Prostate gland (tissue), 2 donors: ENCODE measurements at places on chromosomes 13 and 19.

DNA sequence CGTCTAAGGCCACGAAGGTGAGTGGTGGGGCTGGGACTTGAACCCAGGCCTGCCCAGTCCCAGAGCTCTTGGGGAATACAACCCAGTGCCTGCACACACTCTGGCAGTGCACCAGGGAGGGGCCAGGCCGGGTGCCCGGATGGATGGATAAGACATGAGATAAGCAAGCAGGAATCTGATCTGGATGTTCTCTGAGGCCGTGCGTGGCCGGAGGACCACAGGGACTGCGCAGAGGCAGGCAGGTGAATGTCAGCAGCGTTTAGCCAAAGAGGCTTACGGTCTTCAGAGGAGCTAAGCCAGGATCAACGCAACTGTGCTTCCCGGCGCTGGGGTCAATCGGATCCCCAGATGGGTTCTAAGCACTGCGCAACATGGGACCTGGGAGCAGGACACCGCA lies 1.5 kb downstream of the ZNF787 start:
- peak overlapping the region; percentile 92 for H3K27ac ChIP-seq
- H3K27me3 ChIP-seq, result no peaks in the 10 kb centered on the region
- no peaks in the 10 kb centered on the region for H3K36me3 ChIP-seq

GRCh38 chr19:31214086-31214485 lies 135.2 kb downstream of the TSHZ3 start:
- peak; percentile 38 for DNase-seq
- H3K27ac ChIP-seq, result no peak overlapping the region
- no peaks in the 10 kb centered on the region for H3K36me3 ChIP-seq
- H3K27me3 ChIP-seq, result no peaks in the 10 kb centered on the region

GRCh38 chr19:38265213-38265861 lies 964 bp downstream of the SPINT2 start:
- no peak for DNase-seq
- peak overlapping the region; percentile 81 for H3K4me3 ChIP-seq
- H3K36me3 ChIP-seq, result no peaks in the 10 kb centered on the region
- peak overlapping the region; percentile 92 for H3K27ac ChIP-seq
- H3K4me1 ChIP-seq, result peaks cover 5% of the 10 kb centered on the region

- no peaks in the 10 kb centered on the region for H3K27me3 ChIP-seq
- H3K4me1 ChIP-seq, result no peaks in the 10 kb centered on the region
- H3K27ac ChIP-seq, result no peak overlapping the region
- H3K36me3 ChIP-seq, result no peaks in the 10 kb centered on the region
- DNase-seq, result no peak
These were observed 15.2 kb upstream of the SLC10A2 start for GRCh38 chr13:103081435-103081834.

DNA sequence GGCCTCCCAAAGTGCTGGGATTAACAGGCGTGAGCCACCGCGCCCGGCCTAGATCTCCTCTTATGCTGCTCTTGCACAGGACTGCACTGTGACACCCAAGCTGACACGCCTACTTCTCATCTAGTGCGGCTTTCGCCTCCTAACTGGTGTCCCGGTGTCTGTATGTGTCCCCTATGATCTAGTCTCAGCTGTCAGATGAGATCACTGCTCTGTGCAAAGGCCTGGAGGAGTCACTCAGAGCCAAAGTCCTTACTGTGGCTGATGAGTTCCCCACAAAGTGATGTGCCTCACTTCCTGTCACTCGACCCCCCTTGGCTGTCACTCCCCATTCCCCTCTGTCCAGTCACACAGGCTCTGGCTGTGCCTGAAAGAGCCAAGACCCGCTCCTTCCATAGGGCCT lies 2.5 kb downstream of the ZNF556 start:
- no peaks in the 10 kb centered on the region for H3K4me1 ChIP-seq
- no peak for DNase-seq
- no peaks in the 10 kb centered on the region for H3K27me3 ChIP-seq
- no peak overlapping the region for H3K27ac ChIP-seq
- H3K4me3 ChIP-seq, result no peak overlapping the region

DNA sequence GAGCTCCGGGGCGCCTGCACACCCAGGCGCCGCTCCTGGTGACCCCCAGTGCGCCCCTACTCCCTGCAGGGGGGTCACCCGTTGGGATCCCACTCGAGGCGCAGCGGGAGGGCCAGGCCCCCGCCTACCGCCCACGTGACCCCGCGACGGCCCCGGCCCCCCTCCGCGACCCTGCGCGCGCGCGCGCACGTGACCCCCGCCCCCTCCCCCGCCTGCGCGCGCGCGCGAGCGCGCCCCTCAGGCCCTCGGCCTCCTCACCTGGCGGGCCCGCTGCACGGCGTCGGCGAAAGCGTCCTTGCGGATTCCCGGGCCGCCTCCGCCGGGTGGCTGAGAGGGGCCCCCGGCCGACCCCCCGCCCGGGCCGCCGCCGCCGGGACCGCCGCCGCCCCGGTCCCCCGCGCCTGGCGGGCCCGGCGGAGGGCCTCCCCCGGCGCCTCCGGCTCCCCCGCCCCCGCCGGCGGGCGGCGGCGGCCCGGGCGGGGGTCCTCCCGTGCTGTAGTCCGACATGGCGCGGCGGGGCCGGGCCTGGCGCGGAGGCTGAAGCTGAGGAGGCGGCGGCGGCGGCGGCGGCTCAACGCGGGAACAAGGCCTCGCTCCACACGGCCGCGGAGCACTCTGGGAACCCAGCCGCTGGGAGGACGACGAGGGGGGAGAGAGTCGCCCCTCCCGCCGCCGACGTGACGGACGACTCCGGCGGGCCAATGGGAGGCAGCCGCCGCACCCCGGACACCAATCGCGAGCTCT lies at the start of gene KHSRP:
KHSRP (minus strand) TSS at position 617 of the 744 bp plus-strand sequence; CDS start at position 507, 110 bp downstream.
- peaks cover 11% of the 10 kb centered on the region for H3K36me3 ChIP-seq
- H3K27me3 ChIP-seq, result no peaks in the 10 kb centered on the region
- H3K4me3 ChIP-seq, result peak within 1 kb of the TSS; percentile 73
- H3K27ac ChIP-seq, result peak within 1 kb of the TSS; percentile 73
- H3K4me1 ChIP-seq, result peaks cover 5% of the 10 kb centered on the region

- H3K4me3 ChIP-seq, result no peak overlapping the region
- no peaks in the 10 kb centered on the region for H3K36me3 ChIP-seq
- H3K4me1 ChIP-seq, result peaks cover 10% of the 10 kb centered on the region
- DNase-seq, result peak; percentile 76
- no peaks in the 10 kb centered on the region for H3K27me3 ChIP-seq
These were observed 11.7 kb downstream of the BCKDHA start for GRCh38 chr19:41409288-41409687.

- peaks cover 6% of the 10 kb centered on the region for H3K4me1 ChIP-seq
- H3K4me3 ChIP-seq, result no peak overlapping the region
- no peaks in the 10 kb centered on the region for H3K36me3 ChIP-seq
- peaks cover 16% of the 10 kb centered on the region for H3K27me3 ChIP-seq
These were observed 4.2 kb downstream of the PDE4C start for GRCh38 chr19:18221815-18222725.

GRCh38 chr13:76350399-76350798 lies 535.8 kb downstream of the KCTD12 start:
- no peak overlapping the region for H3K4me3 ChIP-seq
- H3K27ac ChIP-seq, result no peak overlapping the region
- H3K36me3 ChIP-seq, result no peaks in the 10 kb centered on the region
- H3K27me3 ChIP-seq, result no peaks in the 10 kb centered on the region
- no peak for DNase-seq

GRCh38 chr19:10580979-10581631 lies 6.0 kb downstream of the AP1M2 start:
- no peaks in the 10 kb centered on the region for H3K4me1 ChIP-seq
- DNase-seq, result peak; percentile 85

DNA sequence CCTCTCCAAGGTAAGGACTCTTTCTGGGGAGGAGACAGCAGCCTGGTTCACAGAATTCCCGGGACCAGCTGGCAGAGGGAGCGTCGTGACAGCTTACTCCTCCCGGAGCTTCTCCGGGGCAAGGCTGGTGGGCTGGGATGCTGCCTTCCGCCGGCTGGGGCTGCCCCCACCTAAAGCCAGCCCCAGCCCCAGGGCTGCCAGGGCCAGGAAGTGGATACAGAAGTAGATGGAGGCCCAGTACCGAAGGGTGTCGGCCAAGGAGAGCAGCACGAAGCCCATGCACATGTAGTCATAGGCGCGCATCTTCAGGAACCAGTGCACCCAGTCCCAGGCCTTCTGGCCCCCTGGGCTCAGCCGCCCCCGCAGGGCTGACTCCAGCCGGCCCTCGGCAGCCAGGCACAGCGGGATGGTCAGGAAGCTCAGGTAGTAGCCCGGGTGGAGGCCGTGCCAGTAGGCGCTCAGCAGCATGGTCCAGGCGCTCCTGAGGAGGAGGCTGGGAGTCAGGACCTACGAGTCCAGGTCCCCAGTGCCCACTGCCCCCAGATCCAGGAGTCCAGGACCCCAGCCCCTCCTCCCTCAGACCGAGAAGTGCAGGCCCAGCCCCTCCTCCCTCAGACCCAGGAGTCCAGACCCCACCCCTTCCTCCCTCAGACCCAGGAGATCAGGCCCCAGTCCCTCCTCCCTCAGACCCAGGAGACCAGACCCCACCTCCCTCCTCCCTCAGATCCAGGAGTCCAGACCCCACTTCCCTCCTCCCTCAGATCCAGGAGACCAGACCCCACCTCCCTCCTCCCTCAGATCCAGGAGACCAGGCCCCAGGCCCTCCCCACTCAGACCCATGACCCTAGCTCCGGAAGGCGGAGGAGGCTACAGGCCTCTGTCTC lies 1.2 kb upstream of the TMC4 start:
- H3K27me3 ChIP-seq, result no peaks in the 10 kb centered on the region
- H3K4me3 ChIP-seq, result no peak overlapping the region
- DNase-seq, result no peak
- no peaks in the 10 kb centered on the region for H3K4me1 ChIP-seq
- no peaks in the 10 kb centered on the region for H3K36me3 ChIP-seq

DNA sequence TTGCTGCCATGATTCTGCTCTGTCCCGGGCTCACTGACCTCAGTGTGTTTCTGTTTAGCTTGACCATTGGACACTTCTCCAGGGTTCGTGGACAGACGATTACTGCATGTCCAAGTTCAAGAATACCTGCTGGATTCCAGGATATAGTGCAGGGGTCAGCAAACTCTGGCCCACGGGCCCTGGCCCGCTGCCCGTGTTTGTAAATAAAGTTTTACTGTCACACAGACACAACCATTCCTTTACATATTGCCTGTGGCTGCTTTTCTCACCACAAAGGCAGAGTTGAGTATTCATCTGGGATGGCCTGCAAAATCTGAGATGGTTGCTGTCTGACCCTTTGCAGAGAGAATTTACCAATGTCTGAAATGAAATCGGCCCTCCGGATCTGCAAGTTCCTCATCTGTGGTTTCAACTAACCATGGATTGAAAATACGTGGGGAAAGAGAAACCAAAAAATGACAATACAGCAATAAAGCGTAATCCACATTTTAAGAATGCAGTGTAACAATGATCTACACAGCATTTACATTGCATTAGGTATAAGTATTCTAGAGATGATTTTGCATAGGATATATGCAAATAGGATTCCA lies 25.9 kb upstream of the F2RL3 start:
- H3K4me3 ChIP-seq, result no peak overlapping the region
- H3K36me3 ChIP-seq, result peaks cover 4% of the 10 kb centered on the region
- H3K27me3 ChIP-seq, result no peaks in the 10 kb centered on the region
- H3K27ac ChIP-seq, result no peak overlapping the region
- no peak for DNase-seq

- H3K27me3 ChIP-seq, result no peaks in the 10 kb centered on the region
- H3K4me1 ChIP-seq, result peaks cover 7% of the 10 kb centered on the region
- no peaks in the 10 kb centered on the region for H3K36me3 ChIP-seq
- DNase-seq, result no peak
These were observed 2.9 kb downstream of the LDLR start for GRCh38 chr19:11092181-11092538.

DNA sequence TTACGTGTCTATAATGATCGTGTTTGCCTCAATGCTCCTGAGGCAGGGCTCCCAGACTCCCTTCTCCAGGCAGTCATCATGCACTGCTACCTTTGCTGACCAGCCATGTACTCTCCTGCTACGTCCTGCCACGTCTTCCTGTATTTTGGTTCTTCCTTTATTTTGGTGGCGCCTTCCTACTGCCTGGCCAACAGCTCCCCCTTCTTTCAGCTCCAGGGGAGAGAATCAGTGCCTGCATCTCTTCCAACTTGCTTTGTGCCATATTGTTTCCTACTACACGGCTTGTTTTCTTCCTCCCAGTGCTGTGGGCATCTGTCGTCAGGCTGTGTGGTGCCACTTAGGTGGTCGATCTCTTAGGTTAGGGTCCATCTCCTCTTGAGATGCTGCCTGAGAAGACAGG lies 96.2 kb downstream of the FGF9 start:
- DNase-seq, result no peak
- H3K27me3 ChIP-seq, result no peaks in the 10 kb centered on the region
- H3K4me3 ChIP-seq, result no peak overlapping the region
- H3K36me3 ChIP-seq, result no peaks in the 10 kb centered on the region

GRCh38 chr19:29878973-29879654 lies 62.9 kb upstream of the URI1 start:
- peaks cover 12% of the 10 kb centered on the region for H3K27me3 ChIP-seq
- no peak overlapping the region for H3K4me3 ChIP-seq
- H3K4me1 ChIP-seq, result no peaks in the 10 kb centered on the region
- H3K36me3 ChIP-seq, result no peaks in the 10 kb centered on the region
- no peak for DNase-seq

- H3K4me3 ChIP-seq, result no peak overlapping the region
- no peaks in the 10 kb centered on the region for H3K36me3 ChIP-seq
- no peaks in the 10 kb centered on the region for H3K4me1 ChIP-seq
- no peak for DNase-seq
- H3K27ac ChIP-seq, result no peak overlapping the region
- no peaks in the 10 kb centered on the region for H3K27me3 ChIP-seq
These were observed 58.4 kb upstream of the UQCRFS1 start for GRCh38 chr19:29271341-29271740.

DNA sequence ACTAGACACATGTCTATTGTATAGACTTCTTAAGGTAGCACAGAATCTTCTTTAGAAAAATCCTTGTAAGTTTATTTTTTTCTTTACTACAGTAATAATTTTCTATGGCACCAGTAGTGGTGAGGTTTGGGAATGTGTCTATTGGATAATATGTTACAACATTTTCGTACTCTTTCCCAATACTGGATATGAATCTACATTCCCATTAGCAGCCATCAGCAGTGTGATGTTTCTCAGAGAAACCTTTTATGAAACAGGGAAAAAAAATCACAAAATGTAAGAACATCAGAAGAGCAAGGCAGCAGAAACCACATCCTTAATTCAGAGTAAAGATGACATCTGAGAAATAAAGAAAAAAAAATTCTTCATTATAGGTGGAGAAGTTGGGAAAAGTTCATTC lies 83.3 kb downstream of the POSTN start:
- H3K4me1 ChIP-seq, result no peaks in the 10 kb centered on the region
- no peaks in the 10 kb centered on the region for H3K36me3 ChIP-seq
- H3K27me3 ChIP-seq, result no peaks in the 10 kb centered on the region
- H3K27ac ChIP-seq, result no peak overlapping the region

DNA sequence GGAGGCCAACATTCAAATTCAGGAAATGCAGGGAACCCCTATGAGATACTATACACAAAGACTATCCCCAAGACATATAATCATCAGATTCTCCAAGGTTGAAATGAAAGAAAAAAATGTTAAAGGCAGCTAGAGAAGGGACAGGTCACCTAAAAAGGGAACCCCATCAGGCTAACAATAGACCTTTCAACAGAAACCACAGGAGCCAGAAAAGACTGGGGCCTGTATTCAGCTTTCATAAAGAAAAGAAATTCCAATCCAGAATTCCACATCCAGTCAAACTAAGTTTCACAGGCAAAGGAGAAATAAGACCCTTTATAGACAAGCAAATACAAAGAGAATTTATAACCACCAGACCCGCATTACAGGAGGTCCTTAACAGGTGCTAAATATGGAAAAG lies 1703.6 kb upstream of the PRR20A start:
- H3K27ac ChIP-seq, result no peak overlapping the region
- no peaks in the 10 kb centered on the region for H3K4me1 ChIP-seq
- no peak overlapping the region for H3K4me3 ChIP-seq
- no peaks in the 10 kb centered on the region for H3K27me3 ChIP-seq
